Stimulated activated CD8-positive, alpha-beta memory T cell treated with anti-CD3 and anti-CD28 coated beads, Interleukin-4, amount 100 ng/mL, for 1 hour (primary cell): ENCODE measurements at places on chromosomes 11 and 22.

GRCh38 chr11:35035894-35036408 lies 103.0 kb upstream of the CD44 start:
- no peak for DNase-seq

- DNase-seq = no peak
Observed at GRCh38 chr11:19779740-19780139, 67.1 kb downstream of the NAV2 start.

- DNase-seq = no peak
Observed at GRCh38 chr11:60946601-60947264, 5.2 kb downstream of the SLC15A3 start.

DNA sequence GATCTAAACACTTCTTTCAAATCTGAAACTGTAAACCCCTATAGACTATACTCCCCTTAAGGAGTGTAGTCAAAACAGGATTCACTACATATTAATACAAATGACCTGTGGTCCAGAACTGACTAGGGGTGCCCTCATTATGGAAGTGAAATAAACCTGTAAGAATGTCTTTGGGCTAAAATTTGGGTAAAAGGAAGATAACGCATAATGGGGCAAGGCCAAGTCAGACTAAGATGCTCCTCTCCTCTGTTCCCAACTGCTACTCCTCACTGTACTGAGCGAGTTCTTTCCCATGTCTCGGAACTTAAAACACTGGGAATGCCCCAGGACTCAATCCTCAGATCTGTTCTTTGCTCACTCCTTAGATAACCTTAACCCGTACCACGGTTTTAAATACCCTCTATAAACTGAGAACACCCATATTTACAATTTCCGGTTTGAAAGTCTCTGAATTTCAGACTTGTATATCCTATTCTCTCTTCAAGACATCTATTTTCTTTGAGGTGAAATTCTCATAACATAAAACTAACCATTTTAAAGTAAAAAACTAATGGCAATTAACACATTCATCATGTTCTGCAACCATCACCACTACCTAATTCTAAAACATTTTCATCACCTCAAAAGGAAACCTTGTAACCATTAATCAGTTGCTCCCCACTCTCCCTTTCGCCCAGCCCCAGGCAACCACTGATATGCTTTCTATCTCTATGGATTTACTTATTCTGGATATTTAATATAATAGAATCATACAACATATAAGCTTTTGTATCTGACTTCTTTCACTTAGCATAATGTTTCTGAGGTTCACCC lies 4.0 kb downstream of the THAP12 start:
- DNase-seq = no peak

DNA sequence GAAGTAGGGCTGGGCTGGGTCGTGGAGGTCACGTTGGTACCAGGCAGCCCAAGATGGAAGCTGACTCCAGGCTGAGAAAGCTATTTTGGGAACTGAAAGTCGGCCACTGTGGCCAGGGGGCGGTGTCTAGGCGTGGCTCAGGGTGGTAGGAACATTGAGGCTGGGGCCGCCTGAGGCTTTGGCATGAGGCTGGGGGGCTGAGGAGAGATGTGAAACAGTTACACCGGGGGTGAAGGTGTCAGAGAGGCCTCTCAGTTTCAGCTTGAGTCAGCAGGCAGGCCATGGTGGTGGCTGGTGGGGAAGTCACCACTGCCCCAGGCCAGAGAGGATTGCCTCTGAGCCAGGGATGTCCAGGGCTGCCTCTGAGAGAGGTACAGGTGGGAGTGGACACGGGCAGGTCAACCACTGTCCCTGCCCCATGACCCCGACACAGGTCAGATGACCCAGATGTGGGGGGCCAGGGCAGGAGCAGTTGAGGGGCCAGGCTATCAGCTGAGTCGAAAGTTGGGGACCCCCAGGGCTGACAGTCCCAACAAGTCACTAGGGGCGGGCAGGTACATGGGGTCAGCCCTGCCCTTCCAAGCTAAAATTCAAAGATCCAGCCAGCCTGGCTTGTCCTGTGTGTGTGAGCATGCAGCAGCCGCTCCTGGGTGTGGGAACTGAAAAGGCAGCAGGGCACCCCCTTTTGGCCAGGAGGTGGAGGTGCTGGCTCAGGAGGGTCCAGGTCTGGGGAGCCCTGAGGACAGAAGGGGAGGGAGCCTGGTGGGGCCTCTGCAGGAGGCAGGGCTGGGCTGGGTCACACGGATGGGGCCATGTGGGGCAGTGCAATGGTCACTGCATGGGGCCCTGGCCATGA lies 7.2 kb downstream of the KCNK7 start:
- no peak for DNase-seq

DNA sequence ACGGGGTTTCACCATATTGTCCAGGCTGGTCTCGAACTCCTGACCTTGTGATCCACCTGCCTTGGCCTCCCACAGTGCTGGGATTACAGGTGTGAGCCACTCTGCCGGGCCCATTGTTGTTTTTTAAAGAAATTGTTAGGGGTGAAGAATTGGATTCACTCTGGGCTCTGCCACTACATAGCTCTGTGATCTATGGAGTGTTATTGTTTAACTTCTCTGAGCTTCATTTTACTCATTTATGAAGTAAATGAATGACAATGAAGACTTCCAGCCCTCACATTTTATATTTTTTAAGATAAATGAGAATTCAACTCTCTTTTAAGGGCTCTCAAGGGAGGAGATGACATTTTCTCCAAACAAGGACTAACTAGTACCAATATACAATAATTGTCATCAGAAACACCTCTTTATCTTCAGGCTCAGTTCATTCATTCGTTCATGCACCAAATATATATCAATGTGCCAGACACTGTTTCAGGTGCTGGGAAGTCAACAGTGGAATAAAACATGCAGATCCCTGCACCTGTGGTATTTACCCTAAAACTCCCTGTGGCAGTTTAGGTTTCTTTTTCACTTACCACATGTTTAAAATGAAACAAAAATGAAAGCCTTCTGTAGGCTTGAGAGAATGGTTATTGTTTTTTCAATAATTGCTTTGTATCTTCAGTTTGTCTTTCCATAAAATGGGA lies 23.5 kb upstream of the GRAMD1B start:
- no peak for DNase-seq

- no peak for DNase-seq
Observed at GRCh38 chr22:49373289-49373666, 454.4 kb downstream of the BRD1 start.

- no peak for DNase-seq
Observed at GRCh38 chr11:34758262-34758661, 137.4 kb downstream of the EHF start.

DNA sequence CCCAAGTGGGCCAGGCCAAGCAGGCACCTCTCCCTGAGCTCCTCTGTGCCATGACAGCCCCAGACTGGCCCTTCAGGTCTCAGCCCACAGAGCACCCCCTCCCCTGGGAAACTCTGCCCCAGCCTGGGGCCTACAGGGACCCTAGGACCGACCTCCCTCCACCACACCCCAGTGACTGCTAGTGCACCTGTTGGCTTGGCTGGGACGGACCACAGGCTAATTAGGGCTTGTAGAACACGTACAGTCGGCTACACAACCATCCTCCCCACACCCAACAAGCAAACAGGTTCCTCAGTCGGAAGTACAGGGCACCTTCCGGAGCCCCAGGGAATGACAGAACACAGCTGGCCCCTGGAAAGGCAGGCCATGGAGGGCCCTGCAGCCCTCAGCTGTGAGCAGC lies 4.3 kb downstream of the SBF1 start:
- DNase-seq = no peak

DNA sequence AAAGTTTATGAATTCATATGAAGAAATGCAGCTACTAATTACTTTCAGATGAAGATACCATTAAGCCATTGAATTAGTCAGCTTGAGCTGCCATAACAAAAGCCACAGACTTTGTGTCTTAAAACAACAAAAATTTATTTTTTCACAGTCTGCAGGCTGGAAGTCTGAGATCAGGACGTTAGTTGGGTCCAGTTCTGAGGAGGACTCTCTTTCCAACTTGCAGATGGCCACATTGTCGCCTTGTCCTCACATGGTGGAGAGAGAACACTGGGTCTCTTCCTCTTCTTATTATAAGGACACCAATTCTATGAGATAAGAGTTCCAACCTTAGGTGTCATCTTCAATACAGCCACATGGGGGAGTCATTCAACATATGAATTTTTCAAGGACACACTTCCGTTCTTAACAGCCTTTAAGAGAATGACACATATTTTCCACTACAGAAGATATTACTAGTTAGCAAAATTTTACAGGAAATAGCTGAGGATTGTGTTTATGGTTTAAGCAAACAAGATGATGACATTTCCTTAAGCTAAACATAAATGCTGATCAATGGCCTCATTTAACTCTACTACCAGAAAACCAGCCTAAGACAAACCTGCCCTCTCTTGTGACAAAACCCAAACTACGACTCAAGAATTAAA lies 56.0 kb downstream of the DCUN1D5 start:
- DNase-seq = no peak

GRCh38 chr22:27065279-27065678 lies 407.9 kb downstream of the MIAT start:
- DNase-seq = no peak

DNA sequence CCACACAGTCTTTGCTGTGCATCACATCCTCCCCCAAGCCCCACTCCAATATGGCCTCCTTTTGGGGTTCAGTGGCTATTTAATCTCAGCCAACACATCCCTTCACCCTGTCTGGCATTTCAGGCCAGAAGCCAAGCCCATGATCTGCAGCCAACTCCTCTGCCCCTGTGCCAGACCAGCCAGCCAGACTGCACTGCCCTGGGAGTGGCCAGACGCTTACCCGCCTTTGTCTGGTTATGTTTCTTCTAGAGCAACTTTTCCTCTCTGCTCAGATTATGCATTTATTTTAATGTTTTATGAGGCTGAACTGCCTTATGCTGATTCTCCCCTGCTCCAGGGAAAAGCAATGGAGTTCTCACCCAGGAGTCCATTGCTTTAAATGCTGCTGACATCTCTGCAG lies 206.7 kb upstream of the TBCEL start:
- DNase-seq = no peak

DNA sequence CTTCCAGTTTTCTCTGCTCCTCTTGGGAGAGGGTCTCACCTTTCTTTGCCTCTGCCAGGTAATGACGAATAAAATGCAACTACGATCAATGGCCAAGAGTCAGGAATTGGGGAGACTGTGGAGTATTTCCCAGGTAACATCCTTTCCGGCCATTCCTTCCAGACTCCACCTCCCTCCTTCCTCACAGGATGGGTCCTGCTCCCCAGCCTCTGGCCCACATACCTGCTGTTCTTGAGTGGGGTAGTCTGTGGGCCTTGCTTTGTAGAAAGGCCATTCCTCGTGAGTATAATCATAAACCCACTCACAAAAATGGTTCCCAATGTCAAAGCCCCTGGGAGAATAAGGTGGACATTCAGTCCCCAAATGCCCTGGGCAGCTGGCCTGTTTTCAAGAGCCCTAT lies 1.5 kb upstream of the CPT1B start:
- DNase-seq = no peak
